ENCODE measurements at places on chromosomes 6 and 20.

DNA sequence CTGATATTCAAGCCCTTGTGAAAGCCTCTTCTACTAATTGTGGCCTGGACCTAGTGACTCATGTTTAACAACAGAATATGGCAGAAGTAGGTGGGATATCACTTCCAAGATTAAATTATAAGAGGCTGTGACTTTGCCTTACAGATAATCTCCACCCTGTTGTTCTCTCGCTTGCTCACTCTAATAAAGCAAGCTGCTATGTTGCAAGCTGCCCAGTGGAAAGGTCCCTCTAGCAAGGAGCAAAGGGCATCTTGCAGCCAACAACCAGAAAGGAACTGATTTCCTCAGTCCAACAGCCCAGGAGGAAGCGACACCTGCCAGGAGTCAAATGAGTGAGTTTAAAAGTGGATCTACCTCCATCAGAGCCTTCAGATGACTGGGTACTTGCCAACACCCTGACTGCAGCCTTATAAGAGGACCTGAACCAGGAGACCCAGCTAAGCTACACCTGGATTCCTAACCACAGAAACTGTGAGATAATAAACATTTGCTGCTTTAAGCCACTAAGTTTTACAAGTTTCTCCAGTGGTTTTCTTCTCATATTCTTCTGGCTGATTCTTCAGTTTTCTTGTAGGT lies 112.6 kb downstream of the FRK start:
- DNase-seq: no peak

GRCh38 chr20:33233129-33233774 lies 2.5 kb upstream of the BPIFA1 start:
- no peak for DNase-seq

- DNase-seq: no peak
These were observed 1.2 kb downstream of the ANKRD6 start for GRCh38 chr6:89434150-89434499.

GRCh38 chr6:34791701-34792604 lies at the start of gene BLTP3A:
TSS of gene BLTP3A (plus strand) at chr6:34792083. CDS start at chr6:34792251, 168 bp downstream.
- peak; percentile 61 for DNase-seq

DNA sequence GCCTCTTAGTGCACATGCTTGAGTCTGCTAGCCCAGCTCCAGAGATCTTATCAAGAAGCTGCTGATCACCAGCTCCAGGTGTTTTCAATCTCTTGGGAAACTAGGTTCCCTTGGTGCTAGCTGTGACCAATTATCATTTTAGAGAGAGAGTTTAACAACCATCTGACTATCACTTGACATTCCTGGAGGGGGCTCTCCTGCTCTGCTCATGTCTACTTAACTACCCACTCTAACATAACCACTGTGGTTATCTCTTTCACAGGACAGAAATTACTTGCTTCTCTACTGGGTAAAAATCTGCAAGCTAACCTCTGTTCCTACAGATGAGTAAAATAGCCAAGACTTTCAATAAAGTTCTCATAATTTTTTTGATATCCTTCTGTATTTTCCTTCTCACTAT lies 823.4 kb upstream of the GJE1 start:
- DNase-seq: no peak

- no peak for DNase-seq
These were observed 9.8 kb downstream of the OGFRL1 start for GRCh38 chr6:71298459-71298858.

DNA sequence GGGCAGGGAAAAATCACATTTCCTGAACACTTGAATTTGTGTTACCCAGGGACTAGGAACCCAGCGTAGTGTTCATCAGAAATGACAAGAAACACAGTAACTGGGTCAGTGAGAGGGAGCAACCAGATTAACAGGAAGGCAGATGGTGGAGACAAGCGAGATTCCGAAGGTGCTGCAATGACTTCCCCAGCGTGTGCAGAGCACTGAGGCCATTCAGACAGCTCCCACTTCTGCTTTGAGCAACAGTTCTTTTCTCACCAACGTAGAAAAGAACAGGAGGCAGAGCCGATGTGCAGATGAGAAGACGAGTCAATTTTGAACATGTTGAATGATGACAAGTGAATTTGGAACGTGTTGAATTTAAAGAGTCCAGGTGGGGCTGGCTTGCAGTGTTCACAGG lies 63.1 kb upstream of the IFNGR1 start:
- DNase-seq: no peak

DNA sequence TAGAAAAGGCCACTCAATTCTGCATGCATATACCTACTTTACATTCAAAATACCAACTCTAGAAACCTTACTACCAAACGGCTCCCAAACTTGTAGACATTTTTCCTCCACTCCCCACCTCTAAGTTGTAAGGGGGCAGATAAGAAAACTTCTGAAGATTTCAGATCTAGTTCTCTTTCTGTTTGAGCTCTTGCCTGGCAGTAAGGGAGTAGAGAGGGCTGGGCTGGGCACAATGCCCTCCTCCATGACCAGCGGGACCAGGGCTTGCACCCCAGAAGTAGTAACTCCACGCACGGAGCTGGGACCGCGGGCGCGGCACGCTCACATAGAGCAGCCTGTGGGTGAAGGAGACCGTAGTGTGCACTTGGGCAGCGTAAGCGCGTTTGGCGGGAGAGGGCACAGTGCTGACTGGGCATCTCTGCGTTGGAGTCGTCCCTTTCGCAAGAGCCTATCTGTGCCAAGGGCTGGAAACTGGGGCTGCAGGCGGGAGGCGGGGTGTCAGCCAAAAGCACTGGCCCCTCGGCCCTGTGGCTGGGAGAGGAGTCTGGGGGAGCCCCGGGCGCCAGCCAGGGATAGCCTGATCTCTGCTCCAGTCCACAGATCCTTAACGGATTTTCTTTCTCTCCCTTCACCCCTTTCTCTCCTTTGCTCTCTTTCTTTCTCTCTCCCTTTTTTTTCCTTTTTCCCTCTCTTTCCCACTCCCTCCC lies 32.4 kb downstream of the PHACTR1 start:
- DNase-seq: no peak

DNA sequence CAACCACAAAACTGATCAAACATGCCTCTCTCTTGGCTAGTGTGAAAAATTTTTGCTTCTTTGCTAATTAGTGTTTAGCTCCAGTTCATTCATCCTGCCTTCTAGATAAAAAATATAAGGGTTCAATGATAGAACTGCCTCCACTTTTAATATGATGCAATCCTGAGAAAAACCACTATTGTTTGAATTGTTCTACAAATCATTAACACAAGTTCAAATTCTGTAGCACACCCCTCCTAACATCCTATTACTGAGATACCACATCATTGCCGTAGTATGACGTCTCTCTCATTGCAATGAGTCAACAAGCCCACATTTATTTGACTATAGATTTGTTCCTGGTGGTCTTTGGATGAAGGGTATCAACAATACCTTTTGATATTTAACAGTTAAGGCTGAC lies 365.8 kb upstream of the OPRM1 start:
- no peak for DNase-seq

GRCh38 chr6:43846556-43846955 lies 76.5 kb downstream of the VEGFA start:
- DNase-seq: no peak

DNA sequence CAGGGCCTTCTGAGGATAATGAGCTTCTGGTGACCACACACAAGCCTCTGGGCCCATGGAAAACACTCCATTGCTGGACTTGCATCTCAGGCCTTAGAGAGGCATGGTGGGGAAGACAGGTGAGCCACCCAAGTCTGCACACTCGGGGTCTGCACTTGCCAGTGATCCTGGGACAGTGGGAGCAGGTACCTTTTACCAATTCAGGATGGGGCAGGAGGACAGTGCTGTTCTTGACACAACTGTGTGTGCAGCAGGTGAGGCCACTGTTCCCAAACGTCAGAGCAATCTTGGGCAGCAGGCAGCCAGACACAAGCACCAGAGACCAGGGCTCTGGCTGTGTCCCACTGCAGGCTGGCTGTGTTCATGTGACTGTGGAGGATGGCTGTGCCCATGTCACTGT lies 221.3 kb downstream of the ERMARD start:
- DNase-seq: no peak
